ENCODE measurements at places on chromosomes 1 and 21.
A peak's percentile ranks its signal among the peaks of the same experiment; 100 is the strongest.

DNA sequence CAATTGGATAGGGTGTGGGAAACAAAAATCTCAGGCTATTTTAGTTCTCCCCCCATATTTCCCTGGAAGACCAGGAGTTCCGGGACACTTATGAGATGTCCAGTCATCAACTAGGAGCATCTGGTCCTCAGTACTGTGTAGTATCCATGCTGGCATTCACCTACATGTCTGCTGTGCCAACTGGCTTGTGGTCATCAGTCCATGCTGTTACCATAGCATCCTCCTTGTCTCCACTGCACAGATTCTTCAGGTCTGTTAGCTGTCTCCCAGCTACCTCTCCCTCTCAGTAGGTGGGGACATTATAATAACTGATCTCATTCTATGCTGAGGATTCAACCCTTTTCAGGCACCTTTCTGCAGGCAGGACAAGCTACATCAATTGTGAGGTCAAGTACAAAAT is 302.9 kb downstream of the BARHL2 start:
- DNase-seq = no peak

GRCh38 chr1:41862384-41863221 is 56.1 kb downstream of the HIVEP3 start:
- DNase-seq = peak; percentile 42

- no peak for DNase-seq
Measured at GRCh38 chr1:168266644-168267186, 14.0 kb upstream of the TBX19 start.

DNA sequence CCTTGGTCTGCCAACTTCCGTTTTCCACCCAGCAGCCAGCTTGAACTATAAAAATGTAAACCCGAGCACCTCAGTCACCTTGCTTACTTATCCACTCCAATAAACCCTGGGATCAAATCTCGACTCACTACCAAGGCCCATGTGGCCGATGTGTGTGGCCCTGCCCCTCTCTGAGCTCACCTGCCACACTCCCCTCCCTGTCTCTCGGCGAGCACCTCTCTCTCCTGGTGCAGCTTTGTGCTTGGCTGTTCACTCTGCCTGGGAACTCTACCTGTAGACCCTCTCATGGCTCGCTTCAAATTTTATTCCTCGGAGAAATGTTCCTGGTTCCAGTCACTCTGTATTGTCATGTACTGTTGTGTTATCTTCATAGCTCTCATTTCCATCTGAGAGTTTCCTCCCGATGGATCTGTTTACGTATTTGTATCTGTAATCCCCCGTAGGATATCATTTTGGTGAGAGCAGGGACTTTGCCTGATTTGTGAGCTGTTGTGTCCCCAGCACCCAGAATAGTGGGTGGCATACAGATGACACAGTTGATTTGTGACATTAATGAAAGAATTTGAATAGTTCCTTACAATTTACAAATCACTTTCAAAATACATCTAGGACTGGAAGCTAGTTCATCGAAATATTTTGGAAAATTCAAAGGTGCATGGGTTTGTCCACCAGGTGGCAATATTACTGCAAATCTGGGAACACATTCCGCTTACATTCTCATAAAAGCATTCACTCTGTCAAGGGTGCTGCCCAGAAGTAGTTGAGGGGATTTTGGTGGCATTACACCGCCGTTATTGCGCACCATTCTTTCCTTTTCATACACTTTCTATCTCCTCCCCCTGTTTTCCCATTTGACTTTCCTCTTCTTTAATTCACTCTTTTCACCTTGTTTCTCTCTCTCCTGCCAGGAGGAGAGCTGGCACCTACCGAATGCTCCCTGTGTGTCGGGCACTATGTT is 95.3 kb downstream of the ABCA4 start:
- no peak for DNase-seq

GRCh38 chr1:41014871-41015270 is 6.7 kb downstream of the SLFNL1 start:
- no peak for DNase-seq

DNA sequence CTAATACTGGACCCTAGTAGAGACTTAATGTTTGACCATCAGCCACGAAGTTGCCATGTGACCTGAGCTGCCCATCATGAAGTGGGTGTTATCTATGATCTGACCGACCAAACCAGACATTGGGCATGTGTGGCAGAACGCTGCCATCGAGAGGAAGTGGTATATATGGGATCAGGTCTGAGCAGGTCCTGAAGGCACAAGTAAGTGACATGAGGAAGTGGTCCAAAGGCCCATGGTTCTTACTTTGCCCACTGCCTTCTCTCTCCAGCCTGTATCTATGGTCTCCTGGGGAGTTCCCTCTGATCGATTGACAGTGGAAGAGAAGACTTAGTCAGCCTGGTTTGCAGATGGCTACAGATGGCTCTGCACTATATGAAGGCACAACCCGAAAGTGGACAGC is 7.9 kb downstream of the SPSB1 start:
- DNase-seq = peak; percentile 72

- DNase-seq = peak; percentile 61
Measured at GRCh38 chr1:21626921-21627339, 42.2 kb downstream of the RAP1GAP start.

GRCh38 chr1:216750031-216750627 is 26.9 kb upstream of the ESRRG start:
- DNase-seq = peak; percentile 18

DNA sequence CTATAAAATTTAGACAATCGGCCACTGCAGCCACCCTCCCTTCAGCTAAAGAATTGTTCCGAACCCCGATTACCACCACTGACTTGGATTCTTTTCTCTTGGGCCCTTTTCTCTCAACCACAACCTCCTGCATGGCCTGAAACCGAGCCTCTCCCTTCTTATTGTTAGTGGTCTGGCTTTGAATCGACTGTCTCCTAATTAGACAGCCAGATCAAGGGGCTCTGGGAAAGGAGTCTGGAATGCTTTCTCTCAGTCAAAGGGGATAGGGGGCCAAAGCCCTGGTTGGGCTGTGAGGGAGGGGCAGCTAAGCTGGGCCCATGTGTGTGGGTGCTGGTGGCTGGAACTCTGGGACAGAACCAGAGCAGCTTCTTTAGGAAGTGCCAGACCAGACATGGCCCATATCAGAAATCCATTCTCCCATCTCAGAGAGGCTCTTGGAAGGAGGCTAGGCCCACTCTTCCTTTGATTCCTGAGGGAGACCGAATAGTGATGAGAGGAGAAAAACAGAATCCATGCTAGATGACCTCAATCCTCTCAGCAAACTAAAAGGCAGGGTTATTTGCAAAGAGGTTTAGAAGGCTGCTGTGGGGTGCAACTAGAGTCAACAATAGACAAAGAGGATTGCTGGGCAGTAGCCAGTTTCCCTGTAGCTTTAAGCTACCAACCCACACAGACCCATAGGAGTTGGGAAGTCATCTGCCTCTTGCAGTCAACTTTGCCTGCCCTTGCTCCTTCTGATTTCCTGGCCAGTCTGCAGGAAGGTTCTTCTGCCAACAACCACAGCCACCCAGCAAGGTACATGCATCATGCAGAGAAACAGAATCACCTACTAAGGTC is 117.6 kb downstream of the AK5 start:
- no peak for DNase-seq

DNA sequence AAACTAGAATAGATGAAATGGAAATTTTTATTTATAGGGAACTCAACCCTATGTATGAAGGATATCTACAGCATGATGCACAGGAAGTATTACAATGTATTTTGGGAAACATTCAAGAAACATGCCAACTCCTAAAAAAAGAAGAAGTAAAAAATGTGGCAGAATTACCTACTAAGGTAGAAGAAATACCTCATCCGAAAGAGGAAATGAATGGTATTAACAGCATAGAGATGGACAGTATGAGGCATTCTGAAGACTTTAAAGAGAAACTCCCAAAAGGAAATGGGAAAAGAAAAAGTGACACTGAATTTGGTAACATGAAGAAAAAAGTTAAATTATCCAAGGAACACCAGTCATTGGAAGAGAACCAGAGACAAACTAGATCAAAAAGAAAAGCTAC is 7.9 kb downstream of the USP1 start:
- DNase-seq = no peak

- no peak for DNase-seq
Measured at GRCh38 chr1:203686091-203686632, 59.5 kb downstream of the ATP2B4 start.

- peak; percentile 68 for DNase-seq
Measured at GRCh38 chr1:7667625-7668218, 103.4 kb upstream of the VAMP3 start.

- no peak for DNase-seq
Measured at GRCh38 chr1:209428241-209428921, 155.1 kb upstream of the CAMK1G start.

All from MV-4-11 (cell line).